Activated CD8-positive, alpha-beta memory T cell treated with anti-CD3 and anti-CD28 coated beads for 1 hour (primary cell): ENCODE measurements at places on chromosomes 6 and 20.

DNA sequence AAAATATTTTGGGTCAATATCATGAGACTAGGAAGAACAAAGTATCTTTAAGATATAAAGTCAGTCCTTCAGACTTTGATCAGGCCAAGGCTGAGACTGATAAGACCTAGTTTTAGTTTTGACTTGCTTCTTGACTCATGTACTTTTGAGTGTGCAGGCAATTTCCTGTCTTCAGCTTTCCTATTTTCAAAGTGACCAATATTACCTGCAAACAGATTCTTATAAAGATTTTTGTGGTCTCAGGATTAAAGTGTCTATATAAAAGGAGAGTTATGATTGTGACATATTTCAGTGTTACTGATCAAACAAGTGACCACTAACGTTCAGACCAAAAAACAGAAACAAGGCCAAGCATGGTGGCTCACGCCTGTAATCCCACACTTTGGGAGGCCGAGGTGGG is 36.0 kb upstream of the AKIRIN2 start:
- no peak for DNase-seq

DNA sequence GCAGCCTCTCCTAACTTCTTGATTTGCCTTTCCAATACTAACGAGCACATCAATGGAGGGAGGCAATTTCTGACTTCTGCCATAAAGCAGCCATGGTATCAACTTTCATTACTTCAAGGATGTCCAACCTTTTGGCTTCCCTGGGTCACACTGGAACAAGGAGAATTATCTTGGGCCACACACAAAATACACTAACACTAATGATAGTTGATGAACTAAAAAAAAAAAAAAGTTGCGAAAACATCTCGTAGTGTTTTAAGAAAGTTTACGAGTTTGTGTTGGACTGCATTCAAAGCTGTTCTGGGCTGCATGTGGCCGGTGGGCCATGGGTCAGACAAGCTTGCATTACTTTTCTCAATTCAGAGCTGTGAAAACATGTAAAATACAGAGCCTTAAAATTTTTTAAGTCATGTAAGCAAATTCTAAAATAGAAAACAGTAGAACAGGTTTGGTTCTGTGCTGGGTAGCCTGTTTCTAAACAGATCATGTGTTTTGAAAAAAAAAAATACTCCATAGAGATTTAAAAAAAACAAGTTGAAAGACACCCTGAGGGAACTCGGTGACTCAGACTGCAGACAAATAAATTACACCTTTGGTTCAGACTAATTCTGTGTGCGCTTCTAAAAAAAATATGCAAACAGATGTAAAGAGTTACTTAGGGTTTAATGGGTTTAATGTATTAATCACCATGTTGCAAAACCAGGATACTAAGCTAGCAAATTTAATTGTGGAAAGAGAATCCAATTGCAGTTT is 43.6 kb upstream of the SLC22A23 start:
- DNase-seq = no peak

DNA sequence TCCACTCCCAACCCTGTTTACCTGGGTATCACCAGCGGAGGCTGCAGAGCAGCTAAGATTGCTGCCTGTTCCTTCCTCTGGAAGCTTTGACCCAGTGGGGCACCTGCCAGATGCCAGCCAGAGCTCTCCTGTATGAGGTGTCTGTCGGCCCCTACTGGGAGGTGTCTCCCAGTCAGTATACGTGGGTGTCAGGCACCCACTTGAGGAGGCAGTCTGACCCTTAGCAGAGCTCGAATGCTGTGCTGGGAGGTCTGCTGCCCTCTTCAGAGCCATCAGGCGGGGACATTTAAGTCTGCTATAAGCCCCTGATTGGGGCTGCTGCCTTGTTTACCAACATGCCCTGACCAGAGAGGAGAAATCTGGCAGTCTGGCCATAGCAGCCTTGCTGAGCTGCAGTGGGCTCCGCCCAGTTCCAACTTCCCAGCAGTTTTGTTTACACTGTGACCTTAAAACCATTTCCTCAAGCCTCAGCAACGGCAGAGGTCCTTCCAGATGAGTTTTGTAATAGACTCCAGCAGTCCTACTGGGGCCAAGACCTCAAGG is 2.8 kb downstream of the RAET1E start:
- DNase-seq = no peak

- DNase-seq = no peak
Observed at GRCh38 chr20:3434232-3434631, 26.8 kb upstream of the DNAAF9 start.

DNA sequence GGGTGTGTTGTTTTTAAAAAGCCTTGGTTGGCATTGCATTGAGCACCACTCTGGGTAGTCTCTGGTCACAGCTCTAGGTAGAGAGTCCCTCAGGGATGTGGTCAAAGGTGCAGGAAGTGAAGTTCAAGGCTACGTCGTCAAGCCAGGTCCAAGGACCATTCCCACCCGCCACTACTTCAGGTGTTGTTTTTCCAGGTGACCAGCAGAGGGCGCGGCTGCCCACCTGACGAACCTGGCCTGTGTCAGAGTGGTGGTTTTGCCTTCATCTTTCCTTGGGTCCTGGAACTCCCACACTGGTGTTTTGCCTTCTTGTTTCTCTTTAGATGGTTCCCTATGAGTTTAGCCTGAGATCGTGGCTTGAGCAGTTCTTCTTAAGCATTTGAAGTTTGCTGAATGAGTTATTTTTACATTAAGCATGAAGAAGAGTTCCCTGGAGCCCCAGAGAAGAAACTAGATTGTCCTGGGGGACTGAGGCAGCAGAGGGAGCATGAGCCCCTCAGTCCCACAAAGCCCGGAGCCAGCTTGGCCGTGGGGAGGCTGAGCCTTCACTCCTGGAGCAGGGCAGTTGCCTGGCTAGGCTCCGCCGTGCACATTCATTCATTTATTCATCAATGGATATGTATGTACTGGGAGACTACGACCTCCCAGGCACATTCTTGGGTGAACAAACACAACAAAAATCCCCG is 5.6 kb upstream of the PHACTR3 start:
- no peak for DNase-seq

DNA sequence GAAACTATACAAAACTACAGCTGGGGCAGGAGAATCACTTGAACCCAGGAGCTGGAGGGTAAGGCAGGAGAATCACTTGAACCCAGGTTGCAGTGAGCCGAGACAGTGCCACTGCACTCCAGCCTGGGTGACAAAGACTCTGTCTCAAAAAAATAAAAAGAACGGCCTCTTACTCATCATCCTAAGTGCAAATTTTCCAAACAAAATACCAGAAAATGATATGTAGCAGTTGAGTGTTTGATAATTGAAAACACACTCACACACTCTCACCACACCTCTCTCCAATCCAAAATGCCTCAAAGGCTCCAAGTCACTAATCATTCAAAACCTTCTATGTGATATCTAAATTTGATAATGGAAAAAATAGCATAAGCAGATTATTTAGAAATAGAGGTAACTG is 198.6 kb upstream of the SHLD1 start:
- DNase-seq = no peak

- no peak for DNase-seq
Observed at GRCh38 chr6:50093116-50093937, 43.6 kb upstream of the DEFB112 start.

DNA sequence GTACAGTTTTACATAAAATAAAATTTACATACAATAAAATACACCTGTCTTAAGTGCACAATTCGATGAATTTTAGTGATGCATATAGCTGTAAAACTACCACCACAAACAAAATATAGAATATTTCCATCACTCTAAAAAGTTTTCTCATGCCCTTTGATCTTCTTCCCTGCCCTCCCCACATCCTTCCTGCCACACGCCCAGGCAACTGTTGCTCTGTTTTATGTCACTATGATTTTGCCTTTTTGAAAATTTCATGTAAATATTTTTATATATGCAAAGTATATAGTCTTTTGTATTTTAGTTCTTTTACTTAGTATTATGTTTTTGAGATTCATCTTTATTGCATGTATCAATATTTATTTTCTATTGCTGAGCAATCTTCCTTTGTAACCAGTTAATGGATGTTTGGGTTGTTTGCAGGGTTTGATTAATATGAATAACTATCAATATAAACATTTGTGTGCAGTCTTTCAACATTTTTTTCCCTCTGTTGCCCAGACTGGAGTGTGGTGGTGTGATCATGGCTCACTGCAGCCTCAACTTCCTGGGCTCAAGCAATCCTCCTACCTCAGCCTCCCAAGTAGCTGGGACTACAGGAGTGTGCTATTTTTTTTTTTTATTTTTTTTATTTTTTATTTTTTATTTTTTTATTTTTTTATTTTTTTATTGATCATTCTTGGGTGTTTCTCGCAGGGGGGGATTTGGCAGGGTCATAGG is 23.8 kb upstream of the SAMHD1 start:
- DNase-seq = no peak
